ENCODE measurements at places on chromosomes 2 and 18.

DNA sequence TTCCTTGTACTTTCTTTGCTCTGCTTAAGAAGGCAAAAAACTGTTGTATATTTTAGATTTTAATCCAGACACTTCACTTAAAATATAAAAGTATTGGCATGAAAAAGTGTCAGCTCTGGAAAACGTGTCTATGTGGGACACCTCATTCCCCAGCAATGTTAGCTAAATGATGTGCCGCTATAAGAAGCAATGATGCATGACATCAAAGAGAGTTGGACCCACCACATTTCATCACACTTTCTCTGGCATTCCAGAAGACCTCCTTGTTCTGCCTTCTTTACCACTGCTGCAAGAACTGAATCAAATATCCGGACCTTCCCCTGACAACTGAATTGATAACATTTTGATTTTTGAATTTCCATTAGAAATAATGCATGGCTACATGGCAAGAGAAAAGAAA is 242.4 kb upstream of the TANK start:
- peak; percentile 52 for DNase-seq

DNA sequence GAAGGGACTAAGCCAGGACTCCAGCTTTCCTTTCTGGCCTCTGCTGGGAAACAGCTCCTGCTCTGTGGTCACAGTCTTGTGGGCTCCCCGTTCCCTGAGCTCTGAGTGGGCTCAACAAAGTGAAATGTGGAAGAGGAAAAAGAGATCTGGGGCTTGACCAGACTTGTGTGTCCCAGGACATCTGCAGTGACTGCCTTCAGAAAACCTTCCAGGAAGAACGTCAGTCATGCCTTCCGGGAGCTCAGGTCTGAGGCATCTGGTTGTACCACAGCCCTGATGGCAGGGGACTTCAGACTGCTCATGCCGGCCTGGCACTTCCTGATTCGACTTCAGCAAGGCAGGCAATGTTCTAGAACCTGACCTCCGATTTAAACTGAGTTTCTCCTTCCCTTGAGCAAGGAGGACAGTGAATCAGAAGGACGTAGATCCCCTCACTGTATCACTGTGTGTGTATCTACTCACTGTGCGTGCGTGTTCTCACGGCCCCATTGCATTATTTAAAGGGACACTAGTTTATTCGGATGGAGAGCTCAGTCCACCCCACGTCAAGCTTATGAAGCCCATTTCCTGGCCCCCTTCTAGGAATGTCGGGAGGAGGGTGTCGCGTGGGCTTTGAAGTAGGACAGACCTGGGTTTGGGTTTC is 548 bp upstream of the FBLN7 start:
- DNase-seq: peak; percentile 22

DNA sequence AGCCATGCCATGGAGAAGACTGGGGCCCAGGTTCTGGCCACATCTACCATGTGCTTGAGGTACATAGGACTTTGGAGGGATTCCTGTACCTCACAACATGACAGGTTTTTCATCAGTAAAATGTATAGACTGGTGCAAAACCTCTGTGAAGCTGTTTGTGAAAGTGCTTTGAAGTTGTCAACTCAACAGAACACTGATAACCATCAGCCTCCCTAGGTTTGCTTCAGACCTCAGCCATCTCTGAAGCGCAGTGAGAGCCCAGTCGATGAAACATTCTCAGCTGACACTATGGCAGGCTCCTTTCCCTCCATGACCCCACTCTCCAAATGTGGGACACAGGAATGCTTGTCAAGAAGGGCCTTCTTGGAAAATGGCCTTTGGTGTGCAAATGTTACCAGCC is 38.6 kb downstream of the STK25 start:
- no peak for DNase-seq

GRCh38 chr2:26399771-26400376 is 1.8 kb upstream of the DRC1 start:
- no peak for DNase-seq

GRCh38 chr2:68214381-68214780 is 38.0 kb downstream of the PPP3R1 start:
- DNase-seq: no peak

All from SW480 (cell line).